ENCODE measurements at places on chromosomes 7 and 10.
A peak's percentile ranks its signal among the peaks of the same experiment; 100 is the strongest.

GRCh38 chr7:66307591-66308215 lies 102.6 kb downstream of the TPST1 start:
- DNase-seq, result no peak

GRCh38 chr7:12475362-12476063 lies 71.8 kb upstream of the VWDE start:
- DNase-seq, result peak; percentile 45

DNA sequence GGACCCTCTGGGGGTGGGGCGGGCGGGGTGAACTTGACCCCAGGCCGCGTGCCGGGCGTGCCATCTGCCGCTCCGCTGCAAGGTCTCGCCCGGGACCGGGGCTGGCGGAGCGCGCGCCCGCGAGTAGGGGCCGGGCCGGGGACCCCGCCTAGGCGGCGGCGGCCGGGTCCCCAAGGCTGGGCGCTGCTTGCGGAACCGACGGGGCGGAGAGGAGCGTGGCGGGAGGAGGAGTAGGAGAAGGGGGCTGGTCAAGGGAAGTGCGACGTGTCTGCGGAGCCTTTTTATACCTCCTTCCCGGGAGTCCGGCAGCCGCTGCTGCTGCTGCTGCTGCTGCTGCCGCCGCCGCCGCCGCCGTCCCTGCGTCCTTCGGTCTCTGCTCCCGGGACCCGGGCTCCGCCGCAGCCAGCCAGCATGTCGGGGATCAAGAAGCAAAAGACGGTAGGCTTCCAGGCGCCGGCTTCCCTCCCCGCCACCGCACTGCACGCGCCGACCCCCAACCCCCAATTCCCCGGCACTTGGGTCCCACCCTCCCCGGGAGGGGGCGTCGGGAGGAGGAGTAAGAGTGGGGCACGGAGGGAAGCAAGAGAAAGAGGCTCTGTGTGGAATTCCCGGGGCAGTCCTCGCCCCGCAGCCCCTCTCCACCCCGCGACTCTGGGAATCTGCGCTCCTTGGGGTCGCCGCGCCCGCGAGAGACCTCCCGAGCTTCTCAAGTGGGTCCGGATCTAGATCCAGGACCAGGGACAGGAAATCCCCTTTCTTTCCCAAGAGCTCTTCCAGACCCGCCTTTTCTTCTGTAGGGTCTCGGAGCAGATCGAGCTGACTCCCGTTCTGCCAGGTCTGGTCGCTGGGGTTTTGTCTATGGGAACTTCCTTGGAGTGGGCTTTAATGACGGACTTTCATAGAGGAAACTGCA lies at the start of gene PAPSS2:
Gene PAPSS2, plus strand, starts transcription at position 308 of the 913 bp plus-strand sequence. Its CDS starts 104 bp downstream, at position 412.
- DNase-seq, result peak; percentile 21

- DNase-seq, result no peak
Measured at GRCh38 chr7:23662124-23662983, 17.6 kb upstream of the FAM221A start.

GRCh38 chr10:78348411-78349164 lies 314.9 kb downstream of the RPS24 start:
- no peak for DNase-seq

GRCh38 chr7:27389496-27389895 lies 146.9 kb downstream of the EVX1 start:
- no peak for DNase-seq

DNA sequence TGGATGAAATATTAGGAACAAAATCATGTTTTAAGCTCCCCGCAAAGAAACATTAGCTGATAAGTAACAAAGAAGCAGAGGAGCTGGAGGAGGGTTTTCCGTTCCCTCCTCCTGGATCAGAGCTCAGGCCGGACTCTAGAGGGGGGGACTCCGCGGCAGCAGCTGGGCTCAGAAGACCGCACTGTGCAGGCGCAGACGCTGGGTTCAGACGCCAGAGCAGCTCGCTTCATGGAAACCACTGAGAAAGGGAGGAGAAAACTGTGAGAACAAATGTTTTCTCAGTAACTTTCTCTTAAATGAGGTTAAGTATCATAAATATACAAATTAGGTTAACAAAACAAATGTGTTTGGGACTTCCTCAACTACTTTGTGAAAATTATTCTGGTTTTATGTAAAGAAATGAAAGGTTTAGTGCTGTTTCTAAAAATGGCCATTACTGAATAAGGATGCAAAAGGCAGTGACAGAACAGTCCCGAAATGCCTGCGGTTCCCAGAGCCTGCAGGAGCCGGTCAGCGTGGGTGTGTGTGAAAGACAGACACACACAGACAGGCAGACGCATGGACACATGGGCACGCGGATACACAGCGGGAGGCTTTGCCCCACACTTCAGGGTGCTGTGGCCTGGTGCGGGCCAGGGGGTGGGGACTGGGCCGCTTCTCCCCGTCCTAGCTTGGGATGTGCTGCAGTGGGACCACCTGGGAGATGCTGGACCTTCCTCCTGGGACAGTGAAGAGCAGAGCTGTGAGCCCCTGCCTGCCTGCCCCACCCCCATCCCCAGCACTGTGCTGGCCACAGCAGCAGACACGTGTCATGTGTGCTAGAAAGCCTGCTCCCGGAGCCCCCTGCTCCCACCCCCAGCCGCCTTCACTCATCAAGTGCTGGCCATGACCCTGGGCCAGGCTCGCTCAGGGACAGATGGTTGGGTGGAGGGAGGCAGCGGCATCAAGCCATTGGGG lies 20.3 kb upstream of the ADGRA1 start:
- DNase-seq, result no peak
